ENCODE measurements at places on chromosomes 13 and 19. TPM values are rescaled to one million over a fixed set of nuclear protein-coding genes. Genes with fewer than 3 reads are reported as not detected.

The ATXN8OS gene
- not detected for total RNA-seq

The SIGLEC8 gene
- total RNA-seq, result not detected

The IL12RB1 gene
- total RNA-seq, result 52.5 TPM

The TMEM272 gene
- total RNA-seq, result 1.9 TPM

The ATP8B3 gene
- total RNA-seq, result 17.0 TPM

The SHD gene
- not detected for total RNA-seq

The SIPA1L3 gene
- 20.3 TPM for total RNA-seq

The PLVAP gene
- total RNA-seq, result not detected

The ZSCAN5A gene
- total RNA-seq, result 11.7 TPM

The PLK5 gene
- total RNA-seq, result not detected

- DNase-seq, result no peak
Measured at GRCh38 chr13:23377983-23378632, 55.4 kb downstream of the SACS start.

- no peak for DNase-seq
Measured at GRCh38 chr19:14494910-14495671, 836 bp downstream of the GIPC1 start.

DNA sequence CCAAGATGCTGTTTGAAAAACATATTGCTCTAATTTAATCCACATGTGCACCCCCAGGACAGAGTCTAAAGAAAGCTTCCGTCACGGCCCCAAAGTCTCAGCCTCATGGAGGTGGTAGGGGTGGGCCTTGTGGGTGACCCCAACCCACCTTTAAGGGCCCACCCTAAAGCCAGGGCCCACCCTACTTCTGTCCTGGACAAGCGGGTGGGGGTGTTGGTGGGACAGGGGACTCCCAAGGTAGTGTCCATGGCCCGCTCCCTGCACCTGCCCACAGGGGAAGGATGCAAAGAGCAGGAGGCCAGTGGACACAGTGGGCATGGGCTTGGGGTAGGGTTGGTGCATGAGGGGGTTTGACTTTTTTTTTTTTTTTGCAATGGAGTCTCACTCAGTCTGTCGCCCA lies 66.8 kb downstream of the KCTD15 start:
- no peak for DNase-seq

GRCh38 chr13:50025436-50025835 lies 10.2 kb downstream of the KCNRG start:
- no peak for DNase-seq

GRCh38 chr19:15418579-15419412 lies at the start of gene AKAP8L:
Gene AKAP8L (minus strand): TSS chr19:15418988. CDS start chr19:15418923, 65 bp downstream.
- DNase-seq, result peak; percentile 96

- DNase-seq, result no peak
Measured at GRCh38 chr13:113970810-113971470, 2.9 kb downstream of the C13orf46 start.

DNA sequence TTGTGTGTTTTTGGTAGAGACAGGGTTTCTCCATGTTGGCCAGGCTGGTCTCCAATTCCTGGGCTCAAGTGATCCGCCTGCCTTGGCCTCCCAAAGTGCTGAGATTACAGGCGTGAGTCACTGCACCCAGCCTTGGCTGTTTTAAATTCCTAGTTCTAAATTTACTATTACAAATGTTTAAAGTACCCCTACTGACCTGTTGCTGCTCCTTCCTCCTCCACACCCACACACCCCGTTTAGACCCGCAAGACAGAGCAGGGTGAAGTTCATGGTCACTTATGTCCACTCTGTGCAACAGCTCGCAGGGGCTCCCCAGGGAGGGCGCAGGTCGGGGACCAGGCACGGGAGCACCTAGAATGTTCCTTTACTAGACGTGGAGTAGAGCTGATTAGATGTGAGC lies 28.7 kb downstream of the TMEM161A start:
- no peak for DNase-seq

- no peak for DNase-seq
Measured at GRCh38 chr19:5291588-5292193, 48.9 kb downstream of the PTPRS start.

GRCh38 chr13:98856983-98857382 lies 104.5 kb upstream of the SLC15A1 start:
- no peak for DNase-seq

- no peak for DNase-seq
Measured at GRCh38 chr13:19581675-19582074, 20.3 kb upstream of the TPTE2 start.

DNA sequence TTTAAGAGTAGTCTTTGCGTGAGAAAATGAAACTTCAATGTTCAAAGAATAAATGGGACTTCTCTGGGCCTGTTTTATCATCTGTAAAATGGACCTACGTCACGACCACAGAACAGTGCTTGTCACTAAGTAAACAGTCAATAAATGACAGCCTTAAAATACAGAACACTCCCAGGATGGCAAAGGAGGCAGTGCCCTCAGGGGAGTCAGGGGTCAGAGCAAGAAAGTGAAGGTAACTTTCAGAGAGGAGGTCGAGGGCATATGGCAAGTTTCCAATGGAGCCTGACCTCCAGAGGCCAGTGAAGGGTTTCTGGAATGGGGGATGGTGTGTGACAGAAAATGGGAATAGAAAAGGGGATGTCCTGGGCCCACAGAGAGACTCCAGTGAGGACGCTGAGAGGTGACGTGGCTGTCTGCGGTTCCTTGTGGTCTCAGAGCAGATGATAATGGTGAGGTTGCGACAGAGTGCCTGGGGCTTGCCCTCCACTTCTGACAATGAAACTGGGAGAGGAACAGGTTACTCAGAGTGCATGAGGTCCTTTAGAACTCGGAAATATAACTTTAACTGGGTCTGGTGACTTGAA lies 91.8 kb downstream of the UBL3 start:
- DNase-seq, result peak; percentile 33

- no peak for DNase-seq
Measured at GRCh38 chr19:57643734-57644133, 10.8 kb downstream of the ZNF211 start.

GRCh38 chr13:74131227-74131626 lies 3.0 kb downstream of the KLF12 start:
- DNase-seq, result no peak

DNA sequence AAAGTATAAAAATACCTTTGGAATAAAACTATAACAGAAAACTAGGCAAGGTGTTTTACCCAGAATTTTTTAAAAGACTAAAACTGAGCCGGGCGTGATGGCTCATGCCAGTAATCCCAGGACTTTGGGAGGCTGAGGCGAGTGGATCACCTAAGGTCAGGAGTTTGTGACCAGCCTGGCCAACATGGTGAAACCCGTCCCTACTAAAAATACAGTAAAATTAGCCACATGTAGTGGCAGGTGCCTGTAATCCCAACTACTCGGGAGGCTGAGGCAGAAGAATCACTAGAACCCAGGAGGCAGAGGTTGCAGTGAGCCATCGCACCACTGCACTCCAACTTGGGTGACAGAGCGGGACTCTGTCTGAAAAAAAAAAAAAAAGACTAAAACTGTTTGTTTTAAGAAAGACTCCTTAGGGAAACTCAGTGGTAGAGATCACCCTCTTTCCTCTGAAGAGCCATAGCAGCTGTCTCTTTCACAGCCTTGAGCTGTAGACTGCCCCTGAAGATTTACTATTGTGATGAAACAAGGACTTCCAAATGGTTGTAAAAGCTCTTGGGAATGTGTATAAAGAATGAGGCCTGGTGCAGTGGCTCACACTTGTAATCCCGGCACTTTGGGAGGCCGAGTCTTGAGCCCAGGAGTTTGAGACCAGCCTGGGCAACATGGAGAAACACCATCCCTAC lies 14.7 kb upstream of the KCTD4 start:
- DNase-seq, result no peak

DNA sequence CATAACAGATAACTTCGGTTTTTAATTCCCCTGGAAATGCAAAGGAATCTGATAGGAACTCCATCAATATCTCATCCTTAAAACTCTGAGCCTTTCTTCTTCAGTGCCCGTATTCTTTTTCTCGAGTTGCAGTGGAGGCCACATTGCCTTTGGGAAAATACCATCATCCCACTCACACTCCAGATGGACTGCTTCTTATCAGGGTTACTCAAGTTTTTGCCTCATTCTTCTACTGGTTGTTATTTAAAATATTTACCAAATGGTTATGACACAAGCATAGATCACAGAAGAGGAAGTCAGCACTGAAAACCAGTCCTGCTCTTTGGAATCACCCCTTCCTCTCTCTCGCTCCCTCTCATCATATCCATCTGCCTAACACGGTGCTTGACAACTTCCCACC lies 1020.5 kb upstream of the SLC10A2 start:
- no peak for DNase-seq

DNA sequence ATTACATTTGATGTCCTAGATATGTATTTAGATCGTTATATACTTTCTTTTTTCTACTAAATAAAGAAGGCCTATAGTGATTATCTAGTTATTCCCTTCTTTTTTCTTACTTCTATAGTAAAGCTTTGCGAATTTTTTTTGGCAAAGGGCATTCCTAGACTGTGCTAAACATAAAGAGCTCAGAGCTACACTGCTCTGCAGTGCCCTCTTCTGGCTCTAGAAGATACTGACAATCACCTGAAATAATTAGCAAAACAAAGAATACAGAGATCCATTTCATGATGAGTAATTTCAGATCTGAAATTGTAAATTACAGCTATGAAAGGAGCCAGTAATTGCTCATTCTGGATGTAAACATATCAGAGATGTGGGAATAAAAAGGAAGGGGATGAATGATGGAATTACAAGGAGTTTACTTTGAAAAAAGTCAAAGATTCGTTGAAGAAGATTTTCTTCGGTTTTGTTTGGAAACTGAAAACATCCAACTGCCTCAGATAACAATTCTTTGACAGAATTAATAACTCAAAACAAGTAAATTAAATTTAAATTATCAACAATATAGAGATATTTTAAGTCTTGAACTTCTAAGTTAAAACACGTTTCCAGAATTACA lies 288.5 kb downstream of the NALCN start:
- no peak for DNase-seq

GRCh38 chr19:34732612-34733211 lies 1.3 kb upstream of the ZNF181 start:
- DNase-seq, result peak; percentile 33

GRCh38 chr19:5308451-5309437 lies 31.9 kb downstream of the PTPRS start:
- no peak for DNase-seq

DNA sequence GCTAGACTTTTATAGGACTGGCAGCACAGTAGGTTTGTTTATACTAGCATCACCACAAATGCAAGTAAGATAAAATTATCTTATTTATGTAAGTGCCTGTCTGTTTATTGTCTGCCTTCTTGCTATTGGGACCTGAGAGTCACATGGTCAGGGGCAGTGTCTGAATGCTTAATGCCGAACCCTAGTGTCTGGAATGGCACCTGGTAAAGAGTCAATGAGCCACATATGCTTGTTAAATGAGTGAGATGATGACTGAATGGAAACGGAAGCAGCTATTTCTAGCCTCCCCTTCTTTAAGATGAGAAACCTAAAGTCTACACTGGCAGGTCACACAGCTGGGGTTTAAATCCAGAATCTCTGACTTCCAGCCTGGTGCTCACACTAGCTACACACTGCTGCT lies 92.2 kb downstream of the STOML3 start:
- DNase-seq, result no peak

- DNase-seq, result no peak
Measured at GRCh38 chr13:42574011-42574410, at the start of gene TNFSF11. Gene TNFSF11 (plus strand): TSS chr13:42574152. CDS start chr13:42574304, 152 bp downstream.

GRCh38 chr13:45320876-45321629 lies 19.9 kb downstream of the TPT1 start:
- no peak for DNase-seq

DNA sequence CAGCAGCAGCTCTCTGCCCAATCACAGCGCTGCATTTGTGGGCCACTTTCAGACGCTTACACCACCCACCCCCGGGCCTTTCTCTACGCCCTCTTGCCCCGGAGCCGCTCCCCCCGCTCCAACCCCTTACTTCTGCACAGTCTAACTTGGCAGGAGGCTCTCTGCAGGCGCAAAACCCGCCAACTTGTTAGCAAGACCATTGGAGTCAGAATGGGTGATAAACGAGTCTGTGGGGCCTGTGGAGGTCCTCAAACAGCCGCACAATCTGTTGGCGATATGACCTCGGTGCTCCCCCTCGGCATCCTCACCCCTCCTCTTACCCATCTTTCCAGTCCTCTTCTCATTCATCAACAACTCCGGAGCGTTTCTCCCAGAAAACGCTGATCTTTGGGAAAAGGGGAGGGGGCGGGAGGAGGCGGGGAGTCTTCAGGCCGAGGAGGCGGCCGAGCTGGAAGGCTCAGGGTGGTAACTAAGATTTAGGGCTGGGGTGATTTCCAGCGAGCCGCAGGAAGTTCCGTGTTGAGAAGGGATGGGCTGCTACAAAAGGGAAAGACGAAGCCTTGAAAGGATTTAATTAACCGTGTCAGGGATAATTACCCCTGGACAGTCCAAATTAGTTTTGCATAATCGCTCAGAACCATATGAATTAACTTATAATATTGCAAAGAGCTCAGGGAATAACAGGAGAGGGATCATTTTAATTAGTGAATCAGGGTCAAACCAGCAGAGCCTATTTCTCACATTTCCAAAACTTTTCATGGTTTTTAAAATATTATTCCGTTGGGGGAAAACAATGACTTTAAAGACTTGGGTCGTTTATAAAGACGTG lies 4.1 kb downstream of the SOX21 start:
- no peak for DNase-seq

GRCh38 chr19:56991912-56992311 lies 127.9 kb upstream of the USP29 start:
- no peak for DNase-seq

- DNase-seq, result no peak
Measured at GRCh38 chr19:38411041-38411712, 8.3 kb downstream of the FAM98C start.

DNA sequence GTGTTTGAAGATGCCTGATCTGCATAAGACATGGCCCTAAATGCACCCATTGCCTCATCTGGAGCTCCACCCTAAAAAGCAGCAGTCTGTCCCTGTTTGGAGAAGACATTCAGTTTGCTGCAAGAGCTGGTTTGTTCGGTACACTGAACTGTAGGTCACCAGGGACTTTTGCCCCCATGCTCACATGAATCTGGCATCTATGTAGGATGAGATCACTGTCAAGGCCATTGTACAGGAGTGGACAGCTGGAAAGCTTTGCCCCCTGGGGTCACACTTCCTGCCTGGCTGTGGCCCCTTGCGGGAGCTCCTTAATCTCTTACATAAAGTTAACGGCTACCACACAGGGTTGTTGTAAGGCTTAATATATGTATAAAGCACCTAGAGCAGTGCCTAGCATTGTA lies 73.0 kb downstream of the IPO5 start:
- DNase-seq, result no peak

Data from activated naive CD8-positive, alpha-beta T cell treated with anti-CD3 and anti-CD28 coated beads, Interleukin-2, amount 10 ng/mL, durations not matched to agents 7 days and 5 days (primary cell).